ENCODE measurements at places on chromosomes 16 and 17. TPM values are rescaled to one million over a fixed set of nuclear protein-coding genes. Genes with fewer than 3 reads are reported as not detected.

GRCh38 chr16:410516-411178, 9.0 kb downstream of the DECR2 start:
- no peak for DNase-seq

DNA sequence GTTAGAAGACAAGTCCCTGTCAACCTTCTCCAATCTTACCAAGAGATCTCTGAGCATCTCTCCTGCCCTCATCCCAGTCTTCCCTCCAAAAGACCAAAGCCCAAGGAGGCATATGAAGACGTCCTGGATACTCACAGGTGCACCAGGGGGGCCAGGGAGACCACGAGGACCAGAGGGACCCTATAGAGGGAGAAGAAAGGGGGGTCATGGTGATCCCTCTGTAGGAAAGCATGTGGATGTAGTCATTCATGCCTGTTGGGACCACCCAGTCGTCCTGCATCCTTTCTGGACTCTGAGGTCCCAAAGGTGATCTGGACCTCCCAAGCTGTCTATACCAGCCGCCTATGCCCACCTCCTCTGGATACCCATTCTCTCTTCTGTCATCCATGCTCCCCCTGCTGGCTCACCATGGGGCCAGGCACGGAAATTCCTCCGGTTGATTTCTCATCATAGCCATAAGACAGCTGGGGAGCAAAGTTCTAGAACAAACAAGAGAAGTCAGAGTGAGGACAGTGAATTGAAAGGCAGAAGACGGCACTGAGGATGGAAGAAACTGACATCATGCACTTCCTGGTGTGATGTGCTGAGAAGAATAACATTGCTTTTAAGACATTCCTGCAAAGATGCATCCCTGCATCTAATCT, 3.3 kb downstream of the COL1A1 start:
- DNase-seq, result no peak

GRCh38 chr16:80996688-80997138, 10.0 kb downstream of the CMC2 start:
- no peak for DNase-seq

- DNase-seq, result no peak
Measured at GRCh38 chr16:71687861-71688260, 36.6 kb downstream of the PHLPP2 start.

The LCMT1 gene
- total RNA-seq, result 40.1 TPM

- no peak for DNase-seq
Measured at GRCh38 chr16:87196231-87196630, 121.0 kb downstream of the C16orf95 start.

The RUNDC3A gene
- 1.3 TPM for total RNA-seq

The C16orf96 gene
- not detected for total RNA-seq

- DNase-seq, result no peak
Measured at GRCh38 chr16:71767060-71767900, 41.4 kb downstream of the AP1G1 start.

GRCh38 chr17:30808785-30809286, 15.7 kb downstream of the CRLF3 start:
- DNase-seq, result no peak

DNA sequence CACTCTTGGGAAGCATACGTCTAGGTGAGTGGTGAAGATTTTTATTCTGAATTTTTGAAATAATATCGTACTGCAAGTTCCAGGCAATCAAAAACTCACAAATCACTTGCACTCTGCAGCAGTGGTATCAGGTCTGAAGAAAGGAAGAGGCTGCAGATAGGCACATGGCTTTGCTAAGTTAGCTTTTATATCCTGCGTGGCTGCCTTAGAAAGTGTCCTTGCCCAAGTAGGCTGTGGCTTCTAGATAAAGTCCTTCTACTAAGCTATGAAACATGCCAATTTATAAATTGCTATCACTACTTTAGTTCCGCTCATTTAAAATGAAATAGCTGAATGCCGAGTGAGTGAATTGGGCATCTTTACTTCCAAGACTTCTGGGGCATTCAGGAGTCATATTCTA, 17.9 kb downstream of the WWOX start:
- no peak for DNase-seq

The EFNB3 gene
- total RNA-seq, result 2.3 TPM

The CNTNAP4 gene
- total RNA-seq, result not detected

- DNase-seq, result no peak
Measured at GRCh38 chr16:56281249-56281805, 90.0 kb downstream of the GNAO1 start.

The MYH1 gene
- 0.05 TPM for total RNA-seq

The DBNDD1 gene
- 3.0 TPM for total RNA-seq

GRCh38 chr17:69057280-69057679, 3.4 kb downstream of the ABCA9 start:
- DNase-seq, result no peak

DNA sequence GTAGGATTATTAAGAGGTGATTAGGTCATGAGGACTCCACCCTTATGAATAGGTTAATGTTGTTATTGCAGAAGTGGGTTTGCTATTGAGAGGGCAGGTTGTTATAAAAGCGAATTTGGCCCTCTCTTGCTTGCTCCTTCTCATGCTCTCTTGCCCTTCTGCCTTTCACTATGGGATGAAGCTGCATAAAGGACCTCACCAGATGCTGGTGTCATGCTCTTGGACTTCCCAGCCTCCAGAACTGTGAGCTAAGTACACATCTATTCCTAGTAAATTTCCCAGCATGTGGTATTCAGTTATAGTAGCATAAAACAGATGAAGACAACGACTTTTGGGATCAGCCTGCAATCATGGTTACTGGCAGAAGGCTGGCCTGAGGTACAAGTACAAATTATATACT, 41.4 kb upstream of the FBXO47 start:
- DNase-seq, result no peak

- no peak for DNase-seq
Measured at GRCh38 chr16:66085651-66086050, 280.8 kb upstream of the CDH5 start.

- DNase-seq, result no peak
Measured at GRCh38 chr16:81483064-81483969, 38.7 kb downstream of the CMIP start.

DNA sequence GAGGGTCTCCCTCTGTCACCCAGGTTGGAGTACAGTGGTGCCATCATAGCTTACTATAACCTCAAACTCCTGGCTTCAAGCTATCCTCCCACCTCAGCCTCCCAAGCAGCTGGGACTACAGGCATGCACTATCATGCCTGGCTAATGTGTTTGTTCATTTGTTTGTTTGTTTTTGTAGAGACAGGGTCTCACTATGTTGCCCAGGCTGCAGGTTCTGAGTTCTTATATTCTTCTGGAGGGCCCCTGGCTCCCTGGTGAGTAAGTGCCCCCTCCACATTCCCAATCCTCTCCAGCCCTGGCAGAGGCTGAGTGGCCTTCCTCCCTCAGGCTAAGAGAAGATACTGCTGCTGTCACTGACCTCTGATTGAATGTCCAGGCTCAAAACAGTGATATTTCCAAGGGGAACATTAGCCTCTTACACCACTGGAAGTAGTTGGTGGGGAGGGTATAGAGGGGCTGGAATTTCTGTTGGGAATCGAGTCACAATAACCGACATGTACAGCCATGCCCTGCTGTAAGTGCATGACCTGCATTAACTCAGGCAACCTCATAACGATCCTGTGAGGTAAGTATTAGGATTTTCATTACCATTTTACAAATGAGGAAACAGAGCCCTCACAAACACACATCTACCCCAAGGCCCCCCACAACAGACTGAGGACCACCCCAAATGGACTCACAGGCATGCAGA, 2.7 kb upstream of the ETV4 start:
- DNase-seq, result no peak

DNA sequence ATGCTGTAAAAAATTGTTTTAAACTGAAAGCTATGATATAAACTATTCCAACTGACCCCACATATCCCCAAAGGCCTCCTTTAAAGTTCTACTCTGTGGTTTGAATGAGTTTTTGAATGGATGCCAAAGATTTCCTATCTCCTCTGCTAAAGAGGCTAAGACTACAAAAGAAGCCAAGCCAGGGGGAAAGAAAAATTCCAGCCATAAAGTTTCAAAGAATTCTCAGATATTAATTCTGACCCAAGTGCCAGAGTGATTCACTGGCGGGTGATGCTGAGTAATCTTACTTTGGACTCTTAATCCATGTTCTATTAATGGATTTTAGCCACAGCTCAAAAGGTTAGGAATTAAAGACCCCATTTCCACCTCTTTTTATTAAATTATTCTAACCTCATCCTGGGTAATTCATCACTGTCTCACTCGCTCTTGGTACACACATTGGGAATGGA, 60.7 kb downstream of the HS3ST3A1 start:
- no peak for DNase-seq

GRCh38 chr17:11244776-11245175, 3.8 kb downstream of the SHISA6 start:
- DNase-seq, result no peak

DNA sequence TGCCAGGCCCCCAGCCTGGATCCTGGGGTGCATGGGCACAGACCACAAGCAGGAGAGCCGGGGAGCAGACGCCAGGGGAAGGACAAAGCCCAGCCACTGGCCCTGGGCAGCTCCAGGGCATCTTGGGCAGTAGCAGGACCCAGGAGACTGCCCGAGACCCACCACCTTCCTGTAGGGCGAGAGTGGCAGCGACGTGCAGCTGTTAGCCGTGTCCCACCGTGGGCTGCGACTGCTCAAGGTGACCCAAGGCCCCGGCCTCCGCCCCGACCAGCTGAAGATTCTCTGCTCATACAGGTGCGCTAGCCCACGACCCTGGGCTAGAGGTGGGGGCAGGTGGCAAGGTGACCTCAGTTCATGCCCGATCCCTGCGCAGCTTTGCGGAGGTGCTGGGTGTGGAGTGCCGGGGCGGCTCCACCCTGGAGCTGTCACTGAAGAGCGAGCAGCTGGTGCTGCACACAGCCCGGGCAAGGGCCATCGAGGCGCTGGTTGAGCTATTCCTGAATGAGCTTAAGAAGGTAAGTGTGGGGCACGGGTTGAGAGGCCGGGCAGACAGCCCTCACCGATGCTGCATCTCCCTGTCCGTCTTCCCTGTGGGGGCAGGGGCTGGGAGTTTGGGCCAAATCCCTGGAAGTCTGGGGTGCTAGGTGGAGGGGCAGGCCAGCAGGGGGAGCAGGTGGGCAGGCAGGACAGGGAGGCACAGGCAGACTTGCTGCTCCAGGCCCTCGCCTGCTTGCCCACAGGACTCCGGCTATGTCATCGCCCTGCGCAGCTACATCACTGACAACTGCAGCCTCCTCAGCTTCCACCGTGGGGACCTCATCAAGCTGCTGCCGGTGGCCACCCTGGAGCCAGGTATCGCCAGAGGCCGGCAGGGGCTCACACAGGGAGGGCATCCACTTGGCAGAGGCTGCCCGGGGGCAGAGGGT, 13.5 kb upstream of the SMIM5 start:
- DNase-seq, result no peak

The ABCC11 gene
- 1.7 TPM for total RNA-seq

The LAT gene
- total RNA-seq, result 11.9 TPM

DNA sequence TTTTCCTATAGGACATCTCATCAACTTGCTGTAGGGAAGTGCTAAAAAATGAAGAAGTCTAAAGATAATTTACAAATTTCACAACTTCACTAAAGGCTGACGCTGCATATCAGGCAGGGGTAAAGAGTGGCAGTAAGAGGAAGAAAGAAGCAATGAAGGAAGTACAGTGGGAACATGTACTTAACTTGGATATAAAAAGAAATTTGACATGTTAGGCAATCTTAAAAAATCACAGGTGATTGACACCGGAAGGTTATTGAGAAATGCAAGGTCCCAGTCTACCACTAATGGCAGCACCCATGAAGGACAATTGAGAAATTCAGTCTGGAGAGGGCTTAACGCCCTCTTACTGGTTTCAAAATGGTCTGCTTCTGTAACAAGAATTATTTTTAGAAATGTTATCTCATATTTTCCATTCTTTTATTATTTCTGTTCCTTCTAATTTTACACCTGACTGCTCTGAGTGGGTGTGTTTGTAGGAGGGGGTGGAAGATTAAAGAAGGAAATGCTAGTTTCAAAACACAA, 358.1 kb downstream of the KCNJ2 start:
- no peak for DNase-seq

GRCh38 chr16:1858189-1858865, 13.6 kb downstream of the MEIOB start:
- DNase-seq, result no peak

GRCh38 chr17:40328386-40328766, 19.4 kb downstream of the RARA start:
- no peak for DNase-seq

Data from ureter (tissue), 1 donor.